Type B pancreatic cell (in vitro differentiated cells): ENCODE measurements at places on chromosomes 13 and 19. TPM values are rescaled to one million over a fixed set of nuclear protein-coding genes. Genes with fewer than 3 reads are reported as not detected.

The CD37 gene
- total RNA-seq, result not detected in 2 replicates

The TSHZ3 gene
- total RNA-seq, result 3.1 and 21.2 TPM in 2 replicates

DNA sequence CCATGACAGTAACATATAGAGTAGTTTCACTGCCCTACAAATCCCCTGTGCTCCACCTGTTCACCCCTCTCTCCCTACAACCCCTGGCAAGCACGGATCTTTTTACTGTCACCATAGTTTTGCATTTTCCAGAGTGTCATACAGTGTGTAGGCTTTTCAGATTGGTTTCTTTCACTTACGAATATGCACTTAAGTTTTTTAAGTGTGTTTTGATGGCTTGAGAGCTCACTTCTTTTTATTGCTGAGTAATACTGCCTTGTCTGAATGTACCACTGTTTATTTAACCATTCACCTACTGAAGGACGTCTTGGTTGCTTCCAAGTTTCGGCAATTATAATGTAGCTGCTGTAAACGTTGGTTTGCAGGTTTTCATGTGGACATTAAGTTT lies 175.1 kb downstream of the ITGBL1 start:
- no peak for DNase-seq

DNA sequence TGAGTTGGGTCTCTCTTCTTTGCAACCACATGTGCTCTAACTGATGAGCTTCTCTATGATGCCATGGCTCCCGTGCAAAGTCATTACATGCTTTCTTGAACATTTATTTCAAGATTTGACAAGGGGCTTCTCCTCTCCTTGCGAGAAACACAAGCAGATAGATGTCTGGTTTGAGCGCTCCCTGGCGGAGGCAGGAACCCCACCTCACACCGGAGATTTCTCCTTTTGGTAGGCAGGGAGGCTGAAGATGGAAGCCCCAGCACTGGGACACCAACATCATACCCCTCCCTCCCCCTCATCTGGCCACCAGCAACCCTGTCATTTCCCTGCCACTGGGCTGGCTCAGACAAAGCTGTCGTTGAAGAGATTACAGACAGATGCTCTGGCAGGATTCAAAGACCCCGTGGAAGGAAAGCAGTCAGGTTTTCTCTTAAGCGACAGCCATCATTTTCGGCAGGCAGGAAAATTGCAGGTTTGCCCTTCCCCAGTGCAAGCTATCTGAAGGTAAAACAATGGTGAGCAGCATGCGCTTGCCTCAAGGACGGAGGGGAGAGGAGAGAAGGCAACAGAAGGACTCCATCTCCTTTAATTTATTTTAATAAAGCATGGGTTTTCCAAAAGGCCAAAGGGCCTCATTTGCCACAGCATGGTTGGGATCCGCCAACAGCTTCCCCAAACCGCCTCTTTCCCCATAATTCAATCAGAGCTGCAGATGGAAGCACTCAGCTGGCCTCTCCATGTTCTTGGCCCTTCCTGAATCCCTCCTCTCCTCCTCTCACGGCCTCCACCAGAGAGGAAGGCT lies 344.1 kb upstream of the TSHZ3 start:
- DNase-seq, result no peak
